Astrocyte (in vitro differentiated cells and primary cell): ENCODE measurements at places on chromosomes 2 and 18.

DNA sequence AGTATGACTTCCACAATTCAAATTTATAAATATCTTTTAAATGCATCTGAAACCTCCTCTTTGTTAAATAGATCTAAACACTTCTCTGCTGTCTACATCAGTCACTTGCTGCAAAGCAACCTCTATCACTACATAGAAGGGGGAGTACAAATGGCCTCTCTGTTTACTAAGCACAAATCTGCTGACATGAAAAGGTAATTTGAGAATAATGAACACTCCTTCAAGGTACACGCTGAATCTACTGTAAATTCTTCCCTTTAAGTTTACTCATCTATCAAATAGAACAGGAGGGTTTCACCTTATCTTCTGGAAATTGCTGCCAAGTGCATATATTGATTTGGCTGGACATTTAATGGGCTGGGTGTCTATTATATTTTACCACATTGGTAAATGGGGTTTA, 879.6 kb downstream of the SUCLG1 start:
- no peak for DNase-seq

DNA sequence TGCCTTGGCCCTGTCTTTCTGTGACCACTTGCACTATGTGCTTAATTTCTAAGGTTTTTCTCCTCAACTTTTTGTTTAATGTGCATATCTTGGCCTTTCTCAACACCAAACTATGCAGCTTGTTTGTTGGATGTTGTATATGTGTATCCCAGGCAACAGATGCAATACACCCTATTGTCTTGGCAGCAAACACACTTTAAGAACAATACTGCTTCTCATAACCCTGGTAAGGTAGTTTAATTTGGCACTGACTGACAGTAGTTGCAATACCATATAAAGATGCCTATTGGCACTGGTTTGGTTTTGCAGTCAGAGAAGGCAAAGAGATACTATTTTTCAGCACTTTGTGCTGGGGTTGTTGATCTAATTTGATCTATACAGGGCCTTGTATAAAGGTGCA, 360.7 kb upstream of the CWC22 start:
- peak; percentile 47 for DNase-seq

DNA sequence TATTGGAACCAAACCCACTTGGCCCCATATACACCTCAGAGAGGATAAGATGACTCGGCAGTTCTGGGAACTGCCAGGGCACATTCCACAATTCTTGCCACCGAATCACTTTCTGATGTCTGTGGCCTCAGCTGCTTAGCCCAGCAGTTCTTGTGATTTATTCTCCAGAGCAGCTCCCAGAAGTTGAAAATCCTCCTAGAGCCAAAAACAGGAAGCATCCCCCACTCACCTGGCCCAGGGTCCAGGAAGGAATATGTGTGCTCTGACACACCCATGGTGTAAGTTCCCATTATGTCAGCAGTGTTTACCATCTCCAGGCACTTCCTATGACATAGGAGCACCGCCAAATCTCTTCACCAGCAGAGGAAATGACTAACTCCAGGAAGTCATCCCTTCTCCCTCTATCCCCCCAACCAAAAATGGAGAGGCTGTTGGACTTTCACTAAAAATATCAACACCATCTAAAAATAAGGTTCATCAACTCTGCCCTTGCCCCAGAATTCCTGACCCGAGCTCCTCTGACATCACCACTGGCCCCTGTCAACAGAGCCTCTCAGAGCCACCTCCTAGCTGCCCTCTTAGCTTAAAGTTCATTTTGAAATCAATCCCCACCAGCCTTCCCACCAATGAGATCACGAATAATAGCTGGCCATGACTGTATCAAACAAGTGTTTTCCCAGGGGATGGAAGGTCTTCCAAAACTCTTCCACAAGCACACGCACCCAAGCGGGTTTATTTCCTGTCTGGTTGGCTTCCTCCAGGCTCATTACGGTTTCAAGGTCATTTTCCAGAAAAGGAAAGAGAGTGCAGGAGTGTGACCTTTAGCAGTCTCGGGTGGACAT, 223.1 kb upstream of the PARD3B start:
- DNase-seq: peak; percentile 27

- peak; percentile 56 for DNase-seq
These were observed 47.1 kb downstream of the SLC4A1AP start for GRCh38 chr2:27710640-27711430.

DNA sequence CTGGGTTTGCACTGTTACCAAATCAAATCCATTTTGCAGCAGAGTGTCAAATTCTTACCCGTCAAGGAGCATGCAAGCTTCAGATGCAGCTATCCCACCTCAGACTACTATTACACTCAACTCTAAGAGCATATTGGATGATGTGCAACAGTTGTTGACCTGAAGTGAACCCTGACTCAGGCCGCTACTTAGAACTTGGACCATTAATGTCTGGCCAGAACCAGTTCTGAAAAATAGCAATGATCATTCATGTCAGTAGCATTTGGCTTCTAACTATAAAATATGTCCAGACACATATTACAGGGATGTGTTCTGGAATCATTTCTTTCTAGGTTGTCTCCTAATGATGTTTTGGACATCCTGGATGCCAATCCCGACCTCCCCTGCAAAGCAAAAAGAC, 135.5 kb upstream of the PKDCC start:
- DNase-seq: no peak

DNA sequence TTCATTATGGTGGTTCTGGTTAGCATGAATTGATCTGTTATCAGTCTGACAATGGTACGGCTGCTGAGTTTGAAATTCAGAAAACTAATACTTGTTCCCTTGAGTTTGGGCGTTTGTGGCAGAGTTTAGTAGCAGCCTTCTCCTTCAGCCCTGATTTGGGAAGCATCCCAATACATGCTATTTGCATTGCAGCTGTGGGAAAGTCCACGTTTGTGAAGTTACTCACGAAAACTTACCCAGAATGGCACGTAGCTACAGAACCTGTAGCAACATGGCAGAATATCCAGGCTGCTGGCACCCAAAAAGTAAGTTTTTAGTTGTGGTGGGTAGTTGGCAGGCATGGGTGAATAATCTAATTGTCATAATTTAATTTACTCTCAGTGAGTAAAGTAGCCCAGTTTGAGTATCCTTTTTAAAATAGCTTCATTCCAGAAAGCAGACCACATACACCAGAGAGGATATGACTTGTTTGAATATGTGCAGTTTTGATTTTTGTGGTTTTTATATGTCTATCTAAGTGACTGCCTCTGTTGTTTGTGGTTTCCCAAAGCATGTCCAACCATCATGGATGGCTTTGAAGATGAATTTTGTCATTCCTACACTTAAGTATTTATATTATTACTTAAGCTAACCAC, 12.2 kb downstream of the DGUOK start:
- peak; percentile 92 for DNase-seq

DNA sequence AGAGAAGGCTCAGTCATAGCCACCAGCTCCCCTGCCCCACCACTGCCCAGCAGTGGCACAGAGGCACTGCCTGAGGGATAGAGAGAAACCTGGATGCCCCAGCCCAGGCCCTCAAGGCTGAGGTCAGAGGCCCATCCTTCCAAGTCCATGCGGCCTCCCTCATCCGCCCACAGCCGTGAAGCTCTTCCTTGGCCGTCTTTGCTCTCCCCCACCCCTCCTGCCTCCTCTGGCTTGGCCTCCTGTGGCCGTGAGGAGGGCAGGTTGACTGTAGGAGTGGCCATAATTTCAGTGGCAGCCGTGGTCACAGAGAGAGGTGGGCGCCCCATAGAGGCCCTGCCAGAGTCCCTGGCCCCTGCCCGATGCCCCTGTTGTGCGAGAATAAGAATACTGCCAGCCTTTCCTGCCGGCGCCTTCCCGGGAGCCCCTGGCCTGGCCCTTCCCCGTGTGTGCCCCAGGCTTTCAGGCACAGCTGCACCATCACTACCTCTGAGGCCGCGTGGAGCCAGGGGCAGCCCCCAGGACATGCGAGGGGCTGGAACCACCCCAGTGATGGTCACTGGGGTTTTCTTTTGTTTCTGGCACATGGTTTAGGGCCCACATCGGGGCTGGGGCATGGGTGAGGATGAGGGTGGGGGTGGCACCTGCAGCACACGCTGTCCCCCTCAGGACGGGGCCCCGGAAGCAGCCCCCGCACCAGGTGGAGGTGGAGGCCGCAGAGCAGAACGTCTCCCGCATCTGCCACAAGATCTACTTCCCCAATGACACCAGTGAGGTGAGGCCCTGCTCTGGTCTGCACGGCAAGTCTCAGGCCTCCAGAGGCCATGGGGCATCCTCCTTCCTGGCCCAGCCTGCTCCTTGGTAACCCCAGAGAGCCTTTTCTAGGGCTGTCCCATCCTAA, 13.1 kb upstream of the GPR17 start:
- DNase-seq: no peak

DNA sequence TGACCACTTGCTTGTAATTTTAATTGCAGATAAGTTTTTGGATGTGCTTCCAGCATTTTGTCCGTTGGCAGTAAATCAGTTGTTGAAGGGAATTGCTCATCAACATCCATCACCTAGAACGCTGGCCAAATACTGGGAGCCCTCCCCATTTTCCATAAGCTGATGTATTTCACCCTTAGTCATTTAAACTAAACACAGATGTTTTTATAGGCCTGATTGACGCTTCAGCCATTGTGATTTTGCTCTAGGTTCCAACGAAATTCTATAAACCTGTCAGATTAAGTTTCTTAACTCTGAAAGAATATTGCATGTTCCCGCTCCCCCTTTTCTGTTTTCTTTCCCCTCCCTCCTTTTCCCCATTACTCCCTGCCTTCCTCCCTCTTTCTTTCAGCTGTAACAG, 1.0 kb upstream of the RPRM start:
- peak; percentile 1 for DNase-seq

GRCh38 chr18:56221195-56222065, 417.0 kb downstream of the TXNL1 start:
- no peak for DNase-seq

- DNase-seq: no peak
These were observed 69.9 kb upstream of the OTOS start for GRCh38 chr2:240210198-240210965.

DNA sequence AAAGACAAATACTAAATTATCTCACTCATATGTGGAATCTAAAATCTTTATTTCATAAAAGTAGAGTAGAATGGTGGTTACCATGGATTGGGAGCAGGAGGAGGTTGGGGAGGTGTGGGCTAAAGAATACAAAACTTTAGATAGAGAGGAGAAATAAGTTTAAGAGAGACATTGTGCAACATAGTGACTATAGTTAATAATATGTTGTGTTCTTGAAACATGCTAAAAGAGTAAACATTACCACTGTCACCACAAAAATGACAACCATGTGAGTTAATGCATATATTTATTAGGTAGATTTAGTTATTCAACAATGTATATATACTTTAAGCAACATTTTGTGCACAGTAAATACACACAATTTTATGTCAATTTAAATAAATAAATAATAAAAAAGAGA, 128.5 kb upstream of the COL3A1 start:
- no peak for DNase-seq

DNA sequence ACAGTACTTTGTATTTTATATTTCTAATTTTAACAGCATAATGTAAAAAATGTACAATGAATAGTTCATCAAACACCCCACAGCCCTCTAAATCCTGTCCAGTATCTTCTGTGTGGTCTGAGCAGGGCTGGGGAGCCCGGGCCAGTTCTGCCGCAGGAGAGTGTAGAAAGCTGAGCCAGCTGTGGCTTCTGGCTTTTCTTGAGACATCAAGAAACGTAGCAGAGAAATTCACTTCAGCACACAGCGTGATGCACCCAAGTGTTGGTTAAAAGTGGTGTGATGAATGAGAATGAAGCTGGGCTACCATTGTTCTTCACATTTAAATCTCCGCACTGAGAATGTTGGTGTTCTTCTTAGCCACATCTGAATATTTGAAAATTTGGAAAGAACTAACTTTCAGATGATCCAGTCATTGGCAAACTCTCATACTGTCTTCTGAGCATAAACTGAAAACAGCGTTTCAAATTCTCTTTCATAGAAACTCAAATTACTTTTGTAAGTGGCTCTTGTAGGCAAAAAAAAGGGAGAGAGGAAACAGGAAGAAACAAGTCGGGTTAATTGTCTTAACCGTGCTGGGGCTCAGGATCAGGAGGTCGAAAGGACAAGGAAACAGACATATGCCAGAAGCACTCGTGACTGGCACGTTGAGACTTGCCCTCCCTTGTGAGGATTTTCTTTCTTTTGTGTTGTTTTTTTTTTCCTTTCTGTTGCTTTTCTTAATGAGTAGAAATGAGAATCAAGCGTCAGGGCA, 23.4 kb upstream of the TMEM87B start:
- no peak for DNase-seq

GRCh38 chr18:49993299-49993698, 180.0 kb upstream of the ACAA2 start:
- no peak for DNase-seq

DNA sequence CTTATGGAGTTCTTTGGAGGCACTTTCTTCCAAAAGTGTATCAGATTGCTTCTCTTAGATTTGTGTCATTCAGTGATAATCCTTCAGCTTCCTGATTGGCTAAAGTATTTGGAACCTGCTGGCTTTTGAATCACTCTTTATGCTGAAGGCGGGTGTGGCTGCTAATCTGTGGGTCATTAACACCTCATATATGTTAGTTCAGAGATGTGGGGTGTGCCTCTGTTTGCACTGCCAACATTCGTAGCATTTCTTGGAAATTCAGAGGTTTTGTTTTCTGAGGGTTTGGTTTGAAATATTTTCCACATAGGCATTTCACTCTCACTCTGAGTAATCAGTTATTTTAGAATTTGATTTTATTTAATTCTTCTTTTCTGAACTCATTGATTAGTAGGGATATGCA, 1604.4 kb upstream of the ACVR2A start:
- DNase-seq: peak; percentile 9

DNA sequence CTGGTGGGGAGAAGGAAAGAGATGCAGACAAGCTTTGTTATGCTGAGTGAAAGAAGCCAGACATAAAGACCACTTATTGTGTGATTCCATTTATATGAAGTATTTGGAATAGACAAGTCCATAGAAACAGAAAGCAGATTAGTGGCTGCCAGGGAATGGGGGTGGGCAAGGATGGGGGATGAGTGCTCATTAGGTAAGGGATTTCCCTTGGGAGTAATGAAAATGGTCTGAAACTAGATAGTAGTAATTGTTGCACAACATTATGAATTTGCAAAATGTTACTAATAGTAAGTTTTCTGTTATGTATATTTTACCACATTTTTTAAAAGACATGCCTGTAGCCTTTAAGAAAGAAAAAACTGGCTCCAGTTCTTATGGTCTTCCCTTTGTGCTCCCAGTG, 154.9 kb downstream of the LNPK start:
- no peak for DNase-seq

GRCh38 chr2:234249873-234250272, 199.4 kb downstream of the SPP2 start:
- peak; percentile 91 for DNase-seq

DNA sequence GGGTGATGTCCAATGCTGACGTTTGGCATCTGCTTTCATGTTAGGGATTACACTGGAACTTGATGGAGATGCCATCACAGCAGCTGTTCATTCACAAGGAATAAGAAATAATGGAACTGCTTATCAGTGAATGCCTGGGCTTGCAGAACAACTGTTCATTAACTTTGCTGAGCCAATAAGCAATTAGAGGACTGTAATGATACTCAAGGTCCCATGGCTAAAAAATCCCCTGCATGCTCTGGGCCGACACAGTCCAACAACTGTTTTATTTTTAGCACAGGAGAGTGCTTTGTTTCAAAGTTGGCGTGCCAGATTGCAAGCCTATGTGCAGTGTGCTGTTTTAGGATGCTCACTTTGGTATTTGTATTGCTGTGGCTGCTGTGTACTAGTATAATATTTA, 408.0 kb upstream of the RGPD4 start:
- no peak for DNase-seq
